Kasumi-1 (cell line): ENCODE measurements at places on chromosomes 6 and 20.

DNA sequence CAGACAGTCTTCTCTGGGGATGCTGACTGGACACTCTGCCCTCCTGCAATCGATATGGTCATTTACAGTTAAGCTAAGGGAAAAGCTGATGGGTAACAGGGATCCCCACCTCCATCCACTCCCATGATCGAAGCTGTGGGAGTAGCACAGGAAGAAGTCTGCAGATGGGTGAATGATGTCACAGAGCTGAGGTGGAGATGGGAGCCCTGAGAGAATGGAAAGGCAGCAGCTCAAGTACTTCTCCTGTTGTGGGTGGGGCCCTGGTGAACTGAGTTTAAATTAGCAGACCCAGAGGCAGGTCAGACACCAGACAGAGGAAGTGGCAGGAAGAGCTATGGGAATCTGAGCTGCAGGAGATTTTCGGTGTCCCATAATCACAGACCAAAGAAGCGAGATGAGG is 29.0 kb downstream of the HDGFL1 start:
- peak; percentile 10 for DNase-seq

- no peak for DNase-seq
Observed at GRCh38 chr6:54018722-54019121, 92.5 kb upstream of the MLIP start.

- DNase-seq, result no peak
Observed at GRCh38 chr6:111013144-111013915, 31.5 kb downstream of the RPF2 start.

DNA sequence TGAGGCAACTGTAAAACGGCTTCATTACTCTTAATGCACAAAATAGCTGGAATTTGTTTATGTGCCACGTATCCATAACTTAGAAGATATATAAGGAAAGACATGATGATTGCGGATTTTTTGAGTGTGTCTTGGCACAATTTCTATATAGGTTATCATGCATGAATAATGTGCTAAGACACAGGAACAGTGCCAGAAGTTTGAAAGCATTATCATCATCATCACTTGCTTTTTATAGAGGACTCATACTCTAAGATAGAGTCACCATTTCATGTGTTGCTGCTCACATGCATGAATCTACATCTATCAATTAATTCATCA is 113.4 kb downstream of the ELOVL4 start:
- DNase-seq, result no peak

GRCh38 chr20:60071965-60072364 is 113.7 kb downstream of the CDH26 start:
- DNase-seq, result no peak

- no peak for DNase-seq
Observed at GRCh38 chr6:112342511-112342910, 4.6 kb upstream of the RFPL4B start.

DNA sequence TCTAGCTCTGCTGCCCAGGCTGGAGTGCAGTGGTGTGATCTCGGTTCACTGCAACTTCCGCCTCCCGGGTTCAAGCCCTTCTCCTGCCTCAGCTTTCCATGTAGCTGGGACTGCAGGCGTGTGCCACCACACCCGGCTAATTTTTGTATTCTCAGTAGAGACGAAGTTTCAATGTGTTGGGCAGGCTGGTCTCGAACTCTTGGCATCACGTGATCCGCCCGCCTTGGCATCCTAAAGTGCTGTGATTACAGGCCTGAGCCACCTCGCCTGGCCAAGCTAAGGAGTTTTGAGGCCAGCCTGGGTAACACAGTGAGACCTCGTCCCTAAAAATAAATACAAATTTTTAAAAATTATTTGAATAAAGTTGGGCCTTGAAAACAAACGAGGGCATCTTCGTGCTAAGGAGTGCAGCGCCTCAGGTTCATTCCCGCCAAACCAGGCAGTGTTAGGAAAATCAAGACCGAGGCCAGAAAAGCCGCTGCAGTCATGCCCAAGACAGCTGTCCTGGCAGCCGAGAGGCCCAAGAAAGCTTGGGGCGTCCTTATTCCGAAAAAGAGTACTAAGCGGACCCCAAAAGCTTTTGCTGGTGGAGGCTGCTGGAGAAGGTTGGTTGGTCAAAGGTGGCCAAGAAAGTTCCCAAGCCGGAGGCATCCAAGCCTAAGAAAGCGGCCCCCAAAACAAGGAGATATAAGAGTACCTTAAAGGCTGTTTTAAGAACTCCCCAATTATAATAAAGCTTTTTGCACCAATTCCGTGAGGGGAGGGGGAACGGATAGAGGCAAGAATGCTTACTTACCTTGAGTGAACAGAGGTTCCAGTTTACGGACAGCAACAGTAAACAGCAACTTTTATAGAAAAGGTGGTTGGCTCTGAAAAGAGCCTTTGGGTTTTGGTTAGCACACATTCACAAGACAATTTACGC is 109.0 kb downstream of the HFE start:
- DNase-seq, result peak; percentile 51

DNA sequence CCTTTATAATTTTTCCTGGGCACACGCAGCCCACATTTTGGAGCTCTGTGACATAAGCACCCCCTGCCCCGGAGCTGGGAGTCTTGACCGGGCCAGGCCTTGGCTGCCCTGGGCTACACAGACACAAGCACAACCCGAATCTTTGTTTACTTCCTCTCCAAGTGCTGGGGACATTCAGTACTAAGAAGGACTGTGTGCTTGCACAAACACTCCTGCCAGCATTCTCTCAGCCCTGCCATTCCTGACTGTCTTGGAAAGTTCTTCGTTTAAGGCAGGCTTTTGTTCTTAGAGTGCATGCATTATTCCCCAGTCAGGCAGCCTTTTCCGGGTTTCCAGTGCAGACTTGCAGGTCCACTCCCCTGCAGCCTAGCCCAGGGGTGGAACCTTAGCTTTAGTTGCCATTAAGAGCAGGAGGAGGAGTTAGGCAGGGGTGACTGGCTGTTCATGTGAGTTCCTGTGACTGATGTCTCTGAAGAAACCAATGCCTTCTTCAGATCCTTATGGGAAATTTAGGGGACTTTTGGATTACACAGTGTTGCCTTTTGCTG is 28.6 kb downstream of the FOXO3 start:
- DNase-seq, result peak; percentile 37

- no peak for DNase-seq
Observed at GRCh38 chr6:75931011-75931680, 141.3 kb downstream of the IMPG1 start.
